ENCODE measurements at places on chromosomes 12 and 14.

DNA sequence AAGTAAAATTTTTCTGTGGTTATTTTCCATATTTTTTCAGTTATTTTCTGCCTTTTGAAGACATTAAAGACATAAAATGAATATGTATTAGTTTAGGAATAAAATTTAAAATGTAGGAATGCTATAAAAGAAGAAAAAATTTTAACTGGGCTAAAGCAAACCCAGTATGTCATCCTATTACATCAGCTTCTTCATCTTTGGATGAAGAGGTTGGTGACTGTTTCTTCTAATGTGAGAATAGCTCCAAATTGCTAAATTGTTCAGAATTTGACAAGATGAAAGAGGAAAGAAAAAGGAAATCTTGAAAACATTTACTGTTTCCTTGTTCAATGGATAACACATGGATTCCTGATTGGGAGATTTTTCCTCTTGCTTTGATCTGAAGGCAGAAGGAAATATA lies 52.7 kb upstream of the PZP start:
- no peak for DNase-seq

GRCh38 chr12:69431591-69432222 lies 38.5 kb upstream of the FRS2 start:
- DNase-seq = no peak

DNA sequence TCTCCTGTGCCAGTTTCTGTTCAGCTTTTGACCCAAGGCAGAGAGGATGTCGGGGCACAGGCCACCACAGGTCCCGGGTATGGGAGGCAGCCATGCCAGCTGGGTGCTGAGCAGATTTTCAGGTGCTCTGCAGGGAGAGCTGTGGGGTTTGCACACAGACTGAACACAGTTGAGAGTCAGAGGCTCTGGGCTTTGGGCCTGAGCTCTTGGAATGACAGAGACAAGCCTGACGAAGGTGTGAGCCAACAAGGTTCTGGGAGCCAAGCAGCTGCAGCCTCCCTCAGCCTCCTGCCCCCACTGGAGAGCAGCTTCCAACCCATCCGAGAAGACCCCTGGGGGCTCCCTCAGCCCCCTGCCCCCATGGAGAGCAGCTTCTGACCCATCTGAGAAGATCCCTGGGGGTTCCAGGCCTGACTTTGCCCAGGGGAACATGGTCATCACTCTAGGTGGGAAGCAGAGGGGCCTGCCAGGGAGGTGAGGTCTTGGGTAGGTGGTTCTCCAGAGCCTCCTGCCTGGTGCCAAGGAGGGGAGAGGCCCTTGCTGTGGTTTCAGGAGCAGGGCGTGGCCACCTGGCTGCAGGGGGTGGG lies 13.8 kb downstream of the FBRSL1 start:
- no peak for DNase-seq

- DNase-seq = no peak
Observed at GRCh38 chr12:124426594-124427555, 132.0 kb downstream of the RFLNA start.

GRCh38 chr14:77265561-77266335 lies 5.3 kb downstream of the NGB start:
- no peak for DNase-seq

DNA sequence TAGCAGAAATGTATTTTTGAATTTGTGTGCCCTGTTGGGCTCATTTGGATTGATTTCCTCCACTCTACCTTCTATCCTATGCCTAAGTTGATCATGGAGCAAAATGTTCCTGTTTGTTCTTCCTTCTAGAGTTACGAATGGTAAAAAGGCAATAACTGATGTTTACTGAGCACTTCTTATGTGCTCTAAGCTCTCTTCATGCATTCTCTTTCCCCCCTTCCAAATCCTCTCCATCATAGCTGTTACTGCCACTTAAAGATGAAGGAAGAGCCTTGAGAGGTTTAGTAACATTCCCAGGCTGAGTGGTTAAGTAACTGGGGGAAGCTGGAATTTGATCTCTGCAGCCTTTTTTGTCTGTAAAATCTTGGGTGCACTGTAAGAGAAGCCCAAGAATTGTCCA lies 60.1 kb downstream of the CHST11 start:
- DNase-seq = no peak

GRCh38 chr12:108050696-108051095 lies 78.4 kb upstream of the WSCD2 start:
- no peak for DNase-seq

DNA sequence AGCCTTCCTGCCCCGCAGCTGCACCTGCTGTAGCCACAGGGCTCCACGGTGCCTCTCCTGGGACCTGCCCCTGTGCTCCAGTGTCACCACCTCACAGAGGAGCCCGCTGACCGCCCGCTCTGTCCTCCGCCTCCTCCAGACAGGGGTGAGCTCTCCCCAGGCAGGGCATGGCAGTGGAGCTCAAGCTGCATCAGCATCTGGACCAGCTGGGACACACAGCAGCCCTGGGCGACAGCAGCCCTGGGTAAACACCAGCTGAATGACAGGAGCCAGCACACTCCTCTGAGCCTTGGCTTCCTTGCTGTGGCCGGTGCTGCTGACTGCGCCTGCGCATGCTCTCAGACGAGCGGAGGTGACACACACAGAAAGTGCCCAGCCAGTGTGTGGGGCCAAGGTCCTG lies 22.0 kb downstream of the CHGA start:
- DNase-seq = no peak

DNA sequence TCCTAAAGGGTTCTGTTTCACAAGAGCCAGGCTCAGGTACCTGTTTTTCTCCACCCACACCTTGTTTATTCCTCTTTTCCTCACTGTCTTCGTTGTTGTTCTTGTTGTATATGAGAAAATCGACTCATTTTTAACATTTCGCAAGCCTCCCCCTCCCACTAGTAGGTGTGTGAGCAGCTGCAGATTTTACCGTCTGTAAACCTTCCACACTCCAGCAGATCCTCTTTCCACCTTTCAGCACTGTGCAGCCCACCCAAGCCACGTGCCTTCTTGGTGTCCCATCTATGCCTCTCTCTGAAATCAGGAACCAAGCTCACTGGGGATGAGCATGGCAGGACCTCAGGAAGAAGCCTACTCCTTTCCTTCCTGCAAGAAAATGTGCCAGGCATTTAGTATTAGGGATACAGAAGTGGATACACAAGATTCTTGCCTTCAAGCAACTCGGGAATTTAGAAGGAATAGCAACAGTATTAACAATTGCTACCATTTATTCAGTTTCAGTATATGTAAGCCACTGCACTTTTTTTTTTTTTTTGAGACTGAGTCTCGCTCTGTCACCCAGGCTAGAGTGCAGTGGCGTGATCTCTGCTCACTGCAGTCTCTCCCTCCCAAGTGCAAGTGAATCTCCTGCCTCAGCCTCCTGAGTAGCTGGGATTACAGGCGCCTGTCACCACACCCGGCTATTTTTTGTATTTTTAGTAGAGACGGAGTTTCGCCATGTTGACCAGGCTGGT lies 113.6 kb downstream of the CHST11 start:
- DNase-seq = no peak

DNA sequence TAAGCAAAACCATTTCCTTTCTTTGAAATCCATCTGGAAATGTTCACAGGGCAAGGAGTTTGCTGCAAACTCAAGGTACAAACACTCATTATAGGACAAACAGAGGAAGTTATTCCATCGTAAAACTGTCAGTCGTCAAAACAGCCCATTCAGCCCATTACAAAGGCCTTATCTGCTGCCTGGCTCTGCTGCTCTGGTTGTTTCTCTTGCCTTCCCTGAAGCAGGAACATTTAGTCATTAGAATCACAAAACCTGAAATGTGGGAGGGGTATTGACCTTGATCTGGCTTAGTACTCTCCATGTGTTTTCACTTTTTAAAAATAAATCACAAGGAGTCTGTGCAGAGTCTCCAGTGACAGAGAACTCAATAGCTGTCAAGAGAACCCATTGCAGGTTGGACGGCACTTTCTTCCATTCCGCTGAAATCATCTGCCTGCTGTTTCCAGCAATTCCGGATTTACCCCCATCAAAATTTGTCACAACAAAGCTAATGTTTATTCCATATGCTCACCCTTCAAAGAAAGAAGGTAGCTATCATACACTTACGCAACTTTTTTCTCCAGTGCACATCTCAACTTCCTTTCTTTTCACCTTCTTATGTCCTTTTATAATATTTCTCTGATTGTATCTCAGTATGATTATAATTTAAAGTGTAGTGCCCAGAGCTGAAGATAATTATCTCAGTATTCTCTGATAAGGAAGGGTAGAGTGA lies 24.6 kb upstream of the ITPR2 start:
- no peak for DNase-seq

- no peak for DNase-seq
Observed at GRCh38 chr12:65560286-65560685, 264.0 kb upstream of the HMGA2 start.

- no peak for DNase-seq
Observed at GRCh38 chr12:52061470-52062166, 8.2 kb upstream of the ATG101 start.

GRCh38 chr12:13530966-13531365 lies 334.4 kb downstream of the EMP1 start:
- no peak for DNase-seq

- DNase-seq = no peak
Observed at GRCh38 chr12:53969588-53970259, 3.2 kb upstream of the HOXC11 start.

DNA sequence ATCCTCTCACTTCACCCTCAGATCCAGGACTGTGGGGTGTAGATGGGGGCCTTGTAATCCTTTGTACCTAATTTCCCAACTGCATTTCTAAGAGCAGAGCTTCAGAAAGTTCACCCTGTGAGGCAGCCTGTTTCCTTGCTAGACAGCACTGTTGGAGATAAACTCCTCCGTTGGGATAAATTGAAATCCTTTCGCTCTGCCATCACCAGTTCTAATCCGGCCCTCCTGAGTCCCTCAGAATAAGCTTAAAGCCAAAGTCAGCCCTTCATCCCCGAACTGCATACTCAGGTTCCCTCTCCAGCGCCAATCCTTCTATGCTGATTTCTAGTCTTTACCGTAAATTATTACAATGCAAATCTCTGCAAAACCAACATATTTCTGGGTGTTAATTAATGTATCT lies 114.7 kb downstream of the PRMT8 start:
- no peak for DNase-seq

- DNase-seq = no peak
Observed at GRCh38 chr12:14743061-14743460, 46.7 kb upstream of the GUCY2C start.

GRCh38 chr12:68620519-68621471 lies 10.1 kb downstream of the RAP1B start:
- no peak for DNase-seq

DNA sequence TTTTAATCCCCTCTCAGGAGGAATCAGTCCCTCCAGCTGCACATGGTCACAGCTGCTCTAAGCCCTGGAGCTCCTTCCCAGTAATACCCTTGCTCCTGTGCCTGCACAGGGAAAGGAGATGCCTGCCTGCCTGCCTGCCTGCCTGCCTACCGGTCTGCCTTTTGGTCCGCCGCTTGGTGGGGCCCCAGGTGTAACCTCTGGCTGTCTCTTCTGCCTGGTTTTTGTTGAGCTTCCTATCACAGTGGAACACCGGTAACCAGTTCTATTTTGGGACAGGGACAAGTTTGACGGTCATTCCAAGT lies 99.8 kb downstream of the DAD1 start:
- no peak for DNase-seq

GRCh38 chr14:84209031-84209430 lies 1320.9 kb upstream of the FLRT2 start:
- no peak for DNase-seq

DNA sequence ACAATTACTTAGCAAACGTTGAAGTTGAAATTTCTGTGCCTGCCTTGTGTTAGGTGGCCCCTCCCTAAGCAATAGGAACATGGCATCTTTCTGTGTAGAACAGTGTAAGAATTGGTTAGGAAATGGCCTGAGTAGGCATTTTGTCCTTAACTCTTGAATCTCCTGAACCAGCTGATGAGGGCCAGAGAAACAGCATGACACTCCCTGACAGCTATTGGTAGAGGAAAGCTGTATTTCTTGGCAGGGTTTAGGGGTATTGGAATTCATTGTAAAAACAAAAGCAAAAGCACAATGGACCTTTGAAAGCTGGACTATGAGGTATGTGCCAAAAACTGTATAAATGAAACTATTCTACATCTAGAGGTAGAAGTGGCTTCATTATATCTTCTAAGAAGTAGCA lies 40.6 kb upstream of the LRTM2 start:
- no peak for DNase-seq

DNA sequence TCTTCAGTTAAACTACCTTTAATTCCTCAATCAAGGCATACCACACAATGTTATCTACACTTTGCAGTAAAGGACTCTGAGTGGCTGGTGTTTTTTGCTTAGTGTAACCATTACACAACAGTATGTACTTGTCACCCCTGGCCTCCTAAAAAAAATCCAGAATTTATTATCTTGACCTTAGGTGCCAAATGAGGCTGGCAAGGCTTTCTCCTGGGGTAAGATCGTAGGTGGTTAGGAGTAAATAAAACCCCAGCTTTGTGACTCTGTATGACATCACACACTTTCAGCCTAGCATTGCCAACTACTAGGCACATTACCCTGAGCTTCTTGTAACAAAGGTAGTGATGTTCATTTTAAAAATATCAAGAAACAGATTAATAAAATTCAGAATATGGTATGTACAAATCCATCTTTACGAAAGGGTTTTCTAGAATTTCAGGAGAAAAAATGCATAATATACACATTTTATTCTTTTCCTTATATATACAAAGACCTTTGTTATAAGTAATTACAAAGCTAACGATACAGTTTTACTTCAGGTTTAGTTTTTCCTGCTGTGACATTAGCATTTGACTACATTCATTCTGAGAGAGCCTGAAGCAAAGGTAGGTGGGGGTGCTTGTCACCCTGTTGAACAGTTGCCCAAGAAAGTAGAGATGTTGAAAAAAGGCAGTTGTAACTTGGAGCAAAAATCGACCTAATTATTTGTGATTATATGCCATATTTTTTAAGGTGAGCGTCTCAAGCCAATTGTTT lies 13.5 kb downstream of the TCL1A start:
- DNase-seq = no peak

- no peak for DNase-seq
Observed at GRCh38 chr14:32298346-32298745, 30.8 kb upstream of the AKAP6 start.

DNA sequence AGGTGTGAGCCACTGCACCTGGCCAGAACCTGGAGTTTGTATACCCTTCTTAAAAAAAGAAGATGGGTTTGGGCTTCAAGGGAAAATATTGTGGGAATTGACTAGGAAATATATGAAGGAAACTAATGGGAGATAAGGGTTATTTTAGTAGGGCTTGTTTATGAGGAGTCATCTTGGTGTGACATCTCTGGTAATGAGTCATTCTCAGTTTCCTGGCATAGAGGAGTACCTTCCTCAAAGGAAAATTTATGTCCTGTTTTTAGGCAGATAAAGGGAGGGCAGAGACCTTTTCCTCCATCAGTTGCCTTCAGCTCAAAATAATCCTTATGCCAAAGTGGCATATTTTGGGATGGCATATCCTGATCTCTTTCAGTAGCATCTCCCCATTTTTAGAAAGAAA lies 30.6 kb upstream of the NFKBIA start:
- no peak for DNase-seq

- no peak for DNase-seq
Observed at GRCh38 chr14:63510538-63510937, 32.6 kb downstream of the PPP2R5E start.

Data from upper lobe of left lung (tissue), 6 donors.